Gastroesophageal sphincter (tissue), 4 donors: ENCODE measurements at places on chromosomes 5 and 9. TPM values are rescaled to one million over a fixed set of nuclear protein-coding genes. Genes with fewer than 3 reads are reported as not detected.

The PCDHB13 gene
- 2.7 TPM for total RNA-seq

The RALGPS1 gene
- 5.9 TPM for total RNA-seq

The MTRR gene
- total RNA-seq: 36.3 TPM

The SLC6A19 gene
- not detected for total RNA-seq

The ADAMTSL1 gene
- 121 TPM for total RNA-seq

The PCDHGB4 gene
- 14.8 TPM for total RNA-seq

The SLCO6A1 gene
- not detected for total RNA-seq

DNA sequence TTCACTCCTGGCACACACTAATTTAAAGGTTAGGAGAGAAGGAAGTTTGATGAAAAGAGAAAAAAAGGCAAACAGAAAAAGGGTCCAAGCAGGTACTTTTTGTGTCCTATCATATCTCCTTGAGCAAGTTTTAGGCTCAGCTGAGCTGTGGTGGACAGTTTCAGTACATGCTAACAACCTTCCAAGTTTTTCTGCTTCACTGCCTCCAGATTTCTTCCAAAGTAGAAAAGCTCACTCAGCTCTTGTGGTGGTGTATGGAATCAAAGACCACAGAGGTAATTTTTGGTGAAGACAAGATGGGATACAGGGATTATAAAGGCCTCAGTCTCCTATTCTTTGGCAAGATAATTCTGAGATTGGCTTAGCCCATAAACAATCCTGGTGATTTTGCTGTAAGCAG is 921.8 kb downstream of the NR2F1-AS1 start:
- ATAC-seq: no peak

DNA sequence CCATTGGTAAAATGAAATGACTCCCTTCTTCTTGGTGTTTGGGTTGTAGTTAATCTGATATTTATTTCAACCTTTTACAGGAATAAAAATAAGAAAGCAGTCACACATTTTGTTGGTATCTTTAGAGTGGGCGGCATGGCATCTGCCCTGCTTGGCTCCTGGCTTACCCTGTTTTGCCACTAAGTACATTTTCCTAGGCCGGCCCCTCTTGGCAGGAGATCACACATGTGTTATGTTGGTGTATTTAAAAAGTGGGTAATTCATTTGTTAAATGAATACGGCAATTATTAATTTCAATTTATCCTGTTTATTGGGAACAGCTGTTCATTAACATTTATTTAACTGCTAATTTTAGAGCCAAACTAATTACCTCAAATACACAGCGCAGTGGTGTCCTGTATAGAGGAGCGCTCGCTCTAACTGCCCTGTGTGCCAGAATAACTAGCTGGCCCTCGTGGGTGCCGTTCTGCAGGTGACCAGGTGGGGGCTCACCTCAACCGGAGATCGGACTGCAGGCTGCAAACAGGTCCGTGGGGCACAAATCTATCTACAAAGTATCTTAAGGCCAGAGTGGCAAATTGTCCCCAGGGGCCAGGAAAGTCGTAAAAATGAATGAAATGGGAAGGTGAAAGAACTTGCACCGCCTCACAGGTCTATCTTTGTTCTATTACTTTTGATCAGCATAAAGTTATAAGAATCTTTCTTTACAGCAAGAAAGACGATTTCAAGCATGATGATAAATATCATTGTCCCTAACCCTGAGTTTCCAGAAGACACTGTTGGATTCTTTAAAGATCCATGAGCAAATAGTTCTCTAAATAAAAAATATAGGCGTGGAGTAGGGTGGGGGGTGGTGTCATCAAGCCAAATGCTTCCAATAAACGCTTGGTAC is 26.2 kb upstream of the GPR151 start:
- peak; percentile 70 for ATAC-seq

GRCh38 chr9:127767410-127767809 is 11.1 kb downstream of the SH2D3C start:
- no peak for ATAC-seq

- ATAC-seq: no peak
These were observed 12.0 kb upstream of the NKX2-5 start for GRCh38 chr5:173247041-173247440.

DNA sequence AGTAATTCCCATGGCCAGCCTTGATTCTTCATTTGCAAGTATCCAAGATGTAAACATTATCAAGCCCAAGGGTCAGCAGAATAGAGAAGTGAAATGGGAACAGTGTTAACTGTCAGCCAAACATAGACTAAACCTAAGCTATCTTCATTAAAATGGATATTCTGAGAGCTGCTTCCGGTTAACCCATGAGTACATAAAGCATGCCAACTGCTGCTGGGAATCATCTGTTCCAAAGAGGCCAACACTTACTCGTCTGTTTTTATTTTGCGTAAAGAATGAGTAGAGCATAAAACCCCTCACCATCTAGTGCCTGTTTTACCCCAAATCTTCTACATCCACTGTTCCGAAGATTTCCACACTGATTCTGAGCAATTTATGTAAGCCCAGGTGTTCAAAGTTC is 257.6 kb downstream of the GLIS3 start:
- no peak for ATAC-seq

GRCh38 chr9:135785013-135785575 is 83.1 kb downstream of the KCNT1 start:
- no peak for ATAC-seq

- no peak for ATAC-seq
These were observed 1.2 kb upstream of the INSL6 start for GRCh38 chr9:5186416-5187169.

- no peak for ATAC-seq
These were observed 14.4 kb downstream of the STK10 start for GRCh38 chr5:172173564-172174153.

GRCh38 chr5:128143911-128144310 is 60.3 kb downstream of the SLC12A2 start:
- ATAC-seq: no peak

DNA sequence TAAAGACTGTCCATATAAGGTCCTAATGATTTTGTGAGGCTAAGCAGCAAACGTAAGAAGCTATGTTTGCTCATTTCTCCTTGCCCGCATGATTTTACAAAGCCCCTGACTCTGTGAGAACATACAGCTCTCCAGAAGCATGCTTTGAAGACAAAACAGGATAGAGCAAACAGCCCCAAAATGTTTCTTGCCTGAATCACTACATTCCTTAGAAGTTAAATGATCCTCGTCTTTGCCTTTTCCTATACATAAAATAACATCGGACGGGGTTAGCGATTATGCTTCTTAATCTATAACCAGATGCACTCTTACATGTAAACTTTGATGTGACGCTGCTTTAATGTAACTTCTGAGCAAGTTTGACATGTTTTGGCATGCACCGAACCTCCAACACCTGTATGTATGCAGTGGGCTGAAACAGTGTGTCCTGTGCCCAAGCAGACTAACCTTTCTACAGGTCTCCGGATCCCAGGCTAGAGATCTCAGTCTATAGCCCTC is 353.7 kb downstream of the CETN3 start:
- no peak for ATAC-seq

DNA sequence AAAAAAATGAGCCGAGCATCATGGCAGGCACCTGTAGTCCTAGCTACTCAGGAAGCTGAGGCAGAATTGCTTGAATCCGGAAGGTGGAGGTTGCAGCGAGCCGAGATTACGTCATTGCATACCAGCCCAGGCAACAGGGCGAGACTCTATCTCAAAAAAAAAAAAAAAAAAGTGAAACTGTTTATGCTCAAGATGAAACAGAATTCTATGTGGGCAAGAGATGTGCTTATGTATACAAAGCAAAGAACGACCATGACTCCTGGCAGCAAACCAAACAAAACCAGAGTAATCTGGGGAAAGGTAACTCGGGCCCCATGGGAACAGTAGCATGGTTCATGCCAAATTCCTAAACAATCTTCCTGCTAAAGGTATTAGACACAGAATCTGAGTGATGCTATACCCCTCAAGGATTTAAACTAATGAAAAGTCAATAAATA is 32.6 kb upstream of the PLAC8L1 start:
- no peak for ATAC-seq

DNA sequence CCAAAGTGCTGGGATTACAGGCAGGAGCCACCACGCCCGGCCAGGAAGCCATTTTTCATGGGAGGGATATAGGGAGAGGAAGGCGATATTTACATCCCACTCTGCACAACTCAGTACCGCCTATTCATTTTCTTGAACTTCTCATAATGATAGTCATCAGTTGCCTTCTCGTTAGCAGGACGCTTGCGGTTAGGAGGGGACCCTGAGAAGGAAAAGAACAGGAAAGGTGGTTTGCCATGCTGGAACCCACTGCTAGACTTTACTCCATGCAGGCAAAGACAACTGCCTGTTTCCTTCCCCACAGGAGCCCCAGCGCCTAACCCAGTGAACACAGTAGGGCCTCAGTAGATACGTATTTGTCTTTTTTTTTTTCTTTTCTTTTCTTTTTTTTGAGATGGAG is 4.1 kb upstream of the TOR1A start:
- ATAC-seq: no peak

- no peak for ATAC-seq
These were observed 24.5 kb upstream of the SARDH start for GRCh38 chr9:133762488-133763271.

GRCh38 chr9:35778496-35778895 is 12.9 kb upstream of the NPR2 start:
- ATAC-seq: no peak

GRCh38 chr5:88875341-88876234 is 7.4 kb downstream of the MEF2C start:
- peak; percentile 35 for ATAC-seq

GRCh38 chr5:93899026-93899600 is 157.7 kb upstream of the POU5F2 start:
- no peak for ATAC-seq

DNA sequence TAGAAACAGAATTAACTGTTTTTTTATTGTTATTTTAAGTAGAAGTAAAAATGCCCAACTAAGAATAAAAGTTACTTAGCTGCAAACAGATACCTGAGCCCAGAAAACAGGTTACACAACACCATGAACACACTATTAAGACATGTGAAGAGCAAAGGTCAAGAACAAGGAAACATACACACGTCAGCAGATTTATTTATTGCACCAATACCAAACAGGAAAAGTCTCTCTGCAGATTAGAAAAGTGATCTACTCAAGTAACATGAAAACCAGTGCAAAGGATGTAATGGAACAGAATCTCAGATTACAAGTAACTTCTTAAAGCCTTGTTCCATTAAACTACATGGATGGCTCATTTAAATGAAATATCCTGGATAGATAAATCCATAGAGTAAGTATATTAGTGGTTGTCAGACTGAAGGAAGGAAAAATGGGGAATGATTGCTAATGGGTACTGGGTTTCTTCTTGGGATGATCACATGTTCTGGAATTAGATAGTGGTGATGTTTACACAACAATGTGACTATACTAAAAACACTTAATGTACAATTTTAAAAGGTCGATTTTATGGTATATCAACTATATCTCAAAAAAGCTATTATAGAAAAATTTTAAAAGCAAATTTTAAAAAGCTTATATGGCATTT is 6.1 kb downstream of the SAR1B start:
- ATAC-seq: peak; percentile 51

DNA sequence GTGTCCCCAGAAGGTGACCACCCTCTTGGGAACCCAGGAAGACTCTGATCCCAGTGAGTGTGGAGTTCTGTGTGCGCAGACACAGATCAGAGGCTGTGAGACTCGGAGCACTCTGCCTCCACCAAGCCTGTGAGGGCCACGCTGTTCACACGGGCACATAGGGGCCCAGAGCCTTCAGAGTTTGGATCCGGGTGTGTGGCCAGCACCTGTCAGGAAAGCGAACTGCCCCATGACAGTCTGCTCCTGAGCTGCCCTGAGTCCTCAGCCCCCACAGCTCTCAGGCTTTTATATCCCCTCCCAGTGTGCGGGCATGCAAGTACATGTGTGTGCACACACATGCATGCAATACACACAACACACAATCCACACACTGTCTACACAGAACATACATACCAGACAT is 161.8 kb upstream of the IRX2 start:
- ATAC-seq: peak; percentile 36

DNA sequence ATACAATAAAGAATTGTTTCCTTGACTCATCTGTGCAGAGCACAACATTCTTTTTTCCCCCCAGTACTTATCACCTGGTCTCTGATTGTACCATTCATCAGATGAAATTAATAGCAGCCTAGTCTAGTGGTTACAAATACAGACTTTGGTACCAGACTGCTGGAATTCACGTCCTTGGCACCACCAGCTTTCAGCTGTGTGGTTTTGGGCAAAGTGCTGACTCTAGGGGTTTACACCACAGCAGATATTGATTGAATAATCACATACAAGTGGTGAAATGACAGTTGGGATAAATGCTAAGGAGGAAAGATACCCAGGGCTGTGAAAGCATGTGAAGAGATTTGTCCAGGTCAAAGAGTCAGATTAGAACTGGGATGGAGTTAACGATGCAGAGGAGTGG is 79.3 kb upstream of the ATP10B start:
- ATAC-seq: no peak

DNA sequence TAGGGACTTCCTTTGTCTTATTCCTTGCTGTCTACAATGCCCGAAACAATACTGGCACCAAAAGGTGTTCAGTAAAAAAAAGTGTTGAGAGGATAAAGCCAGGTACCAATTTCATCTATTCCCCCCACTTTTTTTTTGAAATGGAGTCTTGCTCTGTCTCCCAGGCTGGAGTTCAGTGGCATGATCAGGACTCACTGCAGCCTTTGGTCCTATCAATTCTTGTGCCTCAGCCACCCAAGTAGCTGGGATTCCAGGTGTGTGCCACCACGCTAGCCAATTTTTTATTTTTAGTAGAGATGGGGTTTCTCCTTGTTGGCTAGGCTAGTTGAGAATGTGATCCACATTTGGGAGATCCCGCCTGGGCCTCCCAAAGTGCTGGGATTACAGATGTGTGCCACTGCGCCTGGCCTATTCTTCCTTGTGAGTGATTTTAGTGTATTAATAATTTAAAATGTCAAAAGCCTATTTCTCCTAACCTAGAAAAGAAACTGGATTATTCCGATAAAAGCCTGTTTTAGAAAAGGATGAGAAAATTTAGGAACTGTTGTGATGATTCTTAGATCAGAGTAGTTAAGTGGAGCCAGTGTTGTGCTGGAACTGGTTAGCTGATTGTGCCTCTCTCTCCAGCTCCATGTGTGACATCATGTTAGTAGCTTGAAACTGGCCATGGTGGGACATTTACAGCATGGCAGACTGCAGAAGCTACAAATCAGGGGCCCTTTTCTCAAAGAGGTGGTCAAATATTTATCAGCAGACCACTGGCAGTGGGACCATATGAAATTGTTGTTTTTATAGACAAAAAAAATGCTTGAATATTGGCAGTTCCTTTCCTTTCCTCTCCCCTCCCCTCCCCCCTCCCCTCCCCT is 14.3 kb downstream of the CDC42SE2 start:
- no peak for ATAC-seq
